ENCODE measurements at places on chromosomes 1 and 21.

DNA sequence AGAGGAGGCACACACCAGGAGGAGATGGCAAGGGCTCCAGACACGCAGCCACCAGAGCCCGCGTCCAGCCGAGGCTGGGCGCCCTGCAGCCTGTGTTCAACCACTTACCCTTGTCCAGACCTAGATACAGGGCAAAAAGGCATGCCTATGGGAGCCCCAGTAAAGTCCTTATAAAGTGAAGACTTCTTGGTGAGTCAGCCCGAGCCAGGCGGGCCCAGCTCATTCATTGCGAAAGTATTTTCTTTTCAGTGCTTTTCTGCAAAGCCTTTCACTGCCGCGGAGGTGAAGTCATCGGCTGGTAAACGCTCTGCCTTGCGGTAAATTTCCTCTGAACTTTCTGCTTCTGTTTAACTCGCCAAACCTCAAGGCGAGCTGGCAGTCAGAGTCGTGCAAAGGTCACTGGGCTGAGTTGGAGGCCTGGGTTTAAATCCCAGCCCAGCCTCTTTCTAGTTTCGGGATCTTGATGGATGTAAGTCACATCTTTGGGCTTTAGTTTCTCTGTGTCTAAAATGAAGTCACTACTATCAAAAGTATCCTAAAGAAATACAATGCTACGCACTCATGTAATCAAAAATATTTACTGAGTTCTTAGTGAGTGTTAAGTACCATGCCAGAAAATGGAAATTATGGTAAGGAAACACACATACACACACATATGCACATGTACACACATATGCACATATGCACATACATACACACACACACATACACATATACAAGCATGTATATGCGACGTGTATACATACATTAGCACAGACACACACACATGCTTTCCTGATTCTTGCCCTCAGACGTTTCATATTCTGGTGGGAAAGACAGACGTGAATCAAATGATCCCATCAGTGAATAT lies 54.7 kb upstream of the IFFO2 start:
- peak; percentile 47 for DNase-seq

- DNase-seq: no peak
Observed at GRCh38 chr1:223487887-223488259, 94.7 kb downstream of the CCDC185 start.

DNA sequence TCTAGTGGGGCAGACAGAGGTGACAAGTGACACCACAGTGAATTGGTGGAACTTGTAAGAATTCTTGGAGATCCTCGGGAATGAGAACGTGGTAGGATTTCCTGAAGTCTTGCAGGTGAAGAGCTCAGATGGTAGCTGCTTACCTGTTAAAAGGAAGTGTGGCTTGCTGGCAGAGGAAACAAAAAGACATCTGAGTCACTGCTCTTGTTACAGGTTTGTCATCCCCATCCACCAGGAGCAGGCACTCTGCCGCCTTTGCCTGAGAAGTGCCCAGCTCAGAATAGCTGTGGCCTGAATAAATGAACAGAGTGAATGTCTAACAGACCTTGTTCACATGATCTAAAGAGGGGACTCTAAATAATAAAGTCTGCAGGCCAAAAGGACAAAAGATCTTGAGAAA lies 12.3 kb upstream of the ZSCAN20 start:
- DNase-seq: no peak

DNA sequence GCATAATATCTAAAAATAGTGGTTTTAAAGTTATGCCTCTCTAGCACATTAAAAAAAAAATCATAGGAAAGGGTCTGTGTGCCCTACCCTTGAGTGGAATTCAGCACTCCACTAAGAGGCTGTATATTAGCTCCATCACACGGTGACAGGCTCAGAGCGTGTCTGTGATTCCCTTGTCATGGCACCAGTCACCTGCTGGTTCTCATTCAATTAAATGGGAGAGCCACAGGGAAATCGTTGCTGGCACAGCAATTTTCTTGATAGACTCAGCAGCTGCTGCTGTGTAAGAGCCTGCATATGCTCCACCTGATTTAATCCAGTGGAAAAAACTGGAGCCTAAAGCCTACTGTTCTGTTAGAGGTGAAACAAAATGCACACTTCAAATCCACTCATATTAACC lies 9.5 kb downstream of the ATP6V1G3 start:
- DNase-seq: no peak

DNA sequence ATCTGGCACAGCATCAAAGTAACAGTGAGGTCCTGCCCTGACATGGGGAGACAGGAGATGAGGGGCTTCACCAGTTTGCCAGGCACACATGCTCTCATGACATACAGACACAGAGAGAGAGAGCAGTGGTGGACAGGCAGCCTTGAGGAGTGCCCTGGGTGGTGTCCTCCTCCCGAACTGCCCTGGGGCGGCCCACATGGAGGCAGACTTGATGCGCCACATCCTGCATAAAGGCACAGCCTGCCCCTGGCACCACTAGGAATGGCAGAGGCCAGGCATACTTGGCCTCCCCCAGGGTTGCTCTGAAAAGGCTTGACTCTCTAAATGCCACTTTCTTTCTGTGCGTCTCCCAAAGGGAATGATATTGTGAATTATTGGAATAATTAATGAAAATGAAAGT lies 67.5 kb downstream of the SPAG17 start:
- DNase-seq: no peak

DNA sequence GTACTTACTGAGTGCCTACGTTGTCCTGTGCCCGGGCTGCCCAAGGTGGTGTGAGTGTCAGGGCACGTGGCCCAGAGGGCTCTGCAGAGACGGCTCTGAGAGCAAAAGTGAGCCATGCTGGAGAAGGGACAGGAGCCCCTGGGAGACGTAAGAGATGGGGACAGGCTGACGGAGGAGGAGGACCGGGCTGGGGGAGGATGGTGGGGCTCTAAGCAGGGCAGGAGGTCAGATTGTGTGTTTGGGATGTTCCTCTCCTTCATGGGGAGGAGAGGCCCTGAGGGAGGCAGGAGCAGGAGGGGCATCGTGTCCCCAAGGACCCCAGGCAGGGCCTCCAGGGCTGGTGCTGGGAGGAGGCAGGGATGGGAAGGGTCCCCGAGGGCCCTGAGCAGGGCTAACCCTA lies 158.9 kb downstream of the PCBP3 start:
- no peak for DNase-seq

DNA sequence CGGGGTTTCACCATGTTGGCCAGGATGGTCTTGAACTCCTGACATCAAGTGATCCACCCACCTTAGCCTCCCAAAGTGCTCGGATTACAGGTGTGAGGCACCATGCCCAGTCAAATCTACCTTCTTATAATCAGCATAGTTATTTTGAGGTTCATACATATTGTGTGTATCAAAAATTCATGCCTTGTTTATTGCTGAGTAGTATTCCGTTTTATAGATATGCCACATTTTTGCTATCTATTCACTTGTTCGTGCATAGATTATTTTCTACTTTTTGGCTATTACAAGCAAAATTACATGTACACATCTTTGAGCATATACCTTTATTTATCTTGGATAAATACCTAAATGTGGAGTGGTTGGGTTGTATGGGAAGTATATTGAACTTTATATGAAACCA lies 344.9 kb downstream of the CAMTA1 start:
- DNase-seq: no peak

GRCh38 chr1:210573141-210573540 lies 244.4 kb downstream of the HHAT start:
- DNase-seq: no peak

- no peak for DNase-seq
Observed at GRCh38 chr1:226017070-226017469, 17.9 kb upstream of the SDE2 start.

- peak; percentile 53 for DNase-seq
Observed at GRCh38 chr1:151494741-151495281, 16.4 kb upstream of the CGN start.

- no peak for DNase-seq
Observed at GRCh38 chr1:224333939-224334786, 4.2 kb upstream of the NVL start.

GRCh38 chr1:159913451-159914192 lies 11.7 kb downstream of the TAGLN2 start:
- no peak for DNase-seq

GRCh38 chr1:117008656-117009055 lies 7.1 kb downstream of the CD101 start:
- DNase-seq: no peak

DNA sequence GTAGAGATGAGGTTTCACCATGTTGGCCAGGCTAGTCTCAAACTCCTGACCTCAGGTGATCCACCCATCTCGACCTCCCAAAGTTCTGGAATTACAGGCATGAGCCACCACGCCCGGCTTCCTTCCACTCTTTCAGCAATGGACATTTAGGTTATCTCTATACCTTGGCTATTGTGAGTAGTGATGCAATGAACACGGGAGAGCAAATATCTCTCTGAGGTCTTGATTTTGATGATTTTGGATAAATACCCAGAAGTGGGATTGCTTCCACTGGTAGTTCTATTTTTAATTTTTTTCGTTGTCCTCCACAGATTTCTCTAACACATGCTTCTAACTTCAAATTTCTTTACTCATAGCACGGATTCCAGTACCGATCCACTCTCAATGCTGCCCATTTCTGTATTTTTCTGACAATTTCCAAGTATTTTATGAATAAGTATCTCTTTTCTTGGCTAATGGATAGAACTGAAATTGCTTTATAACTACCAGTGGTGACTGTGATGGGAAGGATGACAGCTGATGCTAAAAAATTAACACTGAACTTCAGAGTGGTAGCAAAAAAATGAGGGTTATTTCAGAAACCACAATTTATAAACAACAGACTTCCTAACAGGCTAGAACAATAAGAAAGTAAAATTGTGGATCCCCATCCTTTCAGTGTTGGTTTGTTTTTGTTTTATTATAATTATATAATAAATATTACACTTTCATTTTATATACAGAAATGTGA lies 327.5 kb upstream of the RUNX1 start:
- no peak for DNase-seq
